ENCODE measurements at places on chromosomes 16 and 17. TPM values are rescaled to one million over a fixed set of nuclear protein-coding genes. Genes with fewer than 3 reads are reported as not detected.
A peak's percentile ranks its signal among the peaks of the same experiment; 100 is the strongest.

The ANKS4B gene
- total RNA-seq = 0.64 TPM

The GFAP gene
- 0.57 TPM for total RNA-seq

The RRAD gene
- 0.51 TPM for total RNA-seq

The KRT16 gene
- not detected for total RNA-seq

The FOXN1 gene
- total RNA-seq = 0.09 TPM

The FOXL1 gene
- total RNA-seq = 0.08 TPM

The SDK2 gene
- total RNA-seq = 0.25 TPM

The CFAP119 gene
- 3.6 TPM for total RNA-seq

The GID4 gene
- 5.2 TPM for total RNA-seq

The ARMC5 gene
- 2.5 TPM for total RNA-seq

GRCh38 chr16:4615384-4616046 is 827 bp upstream of the UBALD1 start:
- DNase-seq = no peak

- DNase-seq = no peak
Measured at GRCh38 chr16:89727406-89728120, 6.2 kb downstream of the ZNF276 start.

GRCh38 chr16:5354645-5355044 is 257.1 kb upstream of the EEF2KMT start:
- DNase-seq = no peak

DNA sequence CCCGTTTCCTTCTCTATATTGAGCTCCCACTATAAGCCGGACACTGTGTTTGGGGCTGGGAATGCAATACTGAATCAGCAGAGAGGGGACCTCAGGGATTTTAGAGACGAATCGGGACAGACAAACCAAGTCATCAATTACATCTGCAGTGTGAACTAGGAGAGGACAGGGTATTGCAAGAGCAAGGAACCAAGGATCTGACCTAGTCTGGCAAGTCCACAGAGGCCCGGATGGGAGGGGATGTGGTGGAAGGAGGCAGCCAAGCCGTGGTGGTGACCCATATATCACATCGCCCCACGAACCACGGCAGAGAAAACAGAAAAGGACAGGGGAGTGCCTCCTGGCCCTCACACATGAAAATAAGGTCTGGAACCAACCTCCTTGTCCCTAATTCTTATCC is 28.1 kb upstream of the NXPH3 start:
- DNase-seq = no peak

DNA sequence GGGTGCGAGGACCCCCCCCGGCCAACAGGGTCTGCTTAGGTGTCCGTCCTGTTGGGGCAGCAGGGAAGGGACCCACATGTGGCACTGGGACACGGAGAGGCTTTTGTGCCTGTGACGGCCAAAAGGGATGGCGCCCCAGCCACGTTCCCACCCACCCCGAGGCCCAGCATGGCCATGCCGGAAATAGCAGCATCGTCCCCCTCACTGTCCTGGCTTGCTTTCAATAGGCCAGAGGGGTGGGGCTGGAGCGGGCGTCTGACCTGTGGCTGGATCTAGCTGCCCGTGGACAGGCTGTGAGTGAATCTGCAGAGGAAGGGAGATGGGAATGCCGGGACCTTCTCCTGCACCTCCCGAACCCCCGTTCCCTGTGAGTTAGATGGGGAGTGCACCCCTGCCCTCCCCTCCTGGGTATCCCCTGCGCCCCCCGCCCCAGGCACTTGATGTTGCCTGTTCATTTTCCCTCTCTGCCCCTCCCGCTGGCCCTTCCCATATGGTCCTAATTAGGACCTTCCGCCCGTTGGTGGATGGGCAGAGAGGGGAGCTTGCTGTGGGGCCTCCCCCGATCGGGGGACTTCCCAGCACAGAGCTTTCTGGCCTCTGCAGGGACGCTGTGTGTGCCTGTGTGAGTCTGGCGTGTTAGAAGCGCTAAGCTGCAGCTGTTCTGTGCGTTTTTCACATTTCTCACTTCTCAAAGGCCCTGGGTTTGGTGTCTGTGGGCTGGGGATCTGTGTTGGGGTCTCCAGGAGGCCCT is 292.8 kb downstream of the SEC14L1 start:
- DNase-seq = peak; percentile 20

DNA sequence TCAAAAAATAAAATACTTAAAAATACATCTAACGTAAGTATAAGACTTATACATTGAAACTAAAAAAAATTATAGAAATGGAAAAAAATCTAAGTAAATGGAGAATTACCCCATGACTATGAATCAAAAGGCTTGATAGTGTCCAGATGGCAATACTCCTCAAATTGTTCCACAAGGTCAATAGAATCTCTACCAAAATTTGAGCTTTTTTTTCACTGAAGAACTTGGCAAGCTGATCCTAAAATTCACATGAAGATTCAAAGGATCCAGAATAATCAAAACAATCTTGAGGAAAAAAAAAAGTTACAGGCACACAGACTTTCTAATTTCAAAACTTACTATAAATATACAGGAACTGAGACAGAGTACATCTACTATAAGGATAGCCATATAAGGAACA is 448.4 kb upstream of the CDH11 start:
- no peak for DNase-seq

- DNase-seq = no peak
Measured at GRCh38 chr16:85987750-85988078, 88.8 kb downstream of the IRF8 start.

GRCh38 chr17:80978499-80979497 is 12.8 kb upstream of the CHMP6 start:
- no peak for DNase-seq

DNA sequence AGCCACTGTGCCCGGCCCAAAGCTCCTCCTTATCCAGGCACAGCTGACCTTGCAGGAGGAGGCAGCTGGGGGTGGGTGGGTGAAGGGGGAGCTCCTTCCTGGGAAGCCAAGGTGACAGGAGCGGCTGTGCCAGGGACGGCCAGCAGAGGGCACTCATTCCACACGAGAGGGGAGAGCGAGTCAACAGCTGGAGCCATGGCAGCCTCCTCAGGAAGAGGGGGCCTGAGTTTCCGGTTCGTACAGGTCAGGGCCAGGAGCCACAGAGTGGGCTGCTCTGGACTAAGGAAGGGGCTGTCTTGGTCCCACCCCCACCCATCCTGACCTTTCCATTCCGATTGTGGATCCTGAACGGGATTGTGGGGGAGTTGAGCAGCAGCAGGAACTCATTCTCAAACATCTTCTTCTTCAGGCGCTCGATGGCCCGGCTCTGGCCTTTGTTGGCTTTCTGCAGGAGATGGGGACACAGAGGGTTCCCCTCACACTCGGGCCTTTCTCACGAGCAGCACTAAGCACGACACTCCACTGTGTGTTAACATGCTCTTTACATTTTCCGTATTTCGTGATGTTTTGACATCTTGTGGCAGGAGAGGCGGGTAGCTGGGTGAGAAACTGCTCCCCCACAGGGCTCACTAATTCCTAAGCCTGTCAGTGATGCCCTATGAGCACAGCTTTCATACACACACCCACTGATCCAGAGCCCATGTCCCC is 61.6 kb downstream of the TIMM22 start:
- no peak for DNase-seq

DNA sequence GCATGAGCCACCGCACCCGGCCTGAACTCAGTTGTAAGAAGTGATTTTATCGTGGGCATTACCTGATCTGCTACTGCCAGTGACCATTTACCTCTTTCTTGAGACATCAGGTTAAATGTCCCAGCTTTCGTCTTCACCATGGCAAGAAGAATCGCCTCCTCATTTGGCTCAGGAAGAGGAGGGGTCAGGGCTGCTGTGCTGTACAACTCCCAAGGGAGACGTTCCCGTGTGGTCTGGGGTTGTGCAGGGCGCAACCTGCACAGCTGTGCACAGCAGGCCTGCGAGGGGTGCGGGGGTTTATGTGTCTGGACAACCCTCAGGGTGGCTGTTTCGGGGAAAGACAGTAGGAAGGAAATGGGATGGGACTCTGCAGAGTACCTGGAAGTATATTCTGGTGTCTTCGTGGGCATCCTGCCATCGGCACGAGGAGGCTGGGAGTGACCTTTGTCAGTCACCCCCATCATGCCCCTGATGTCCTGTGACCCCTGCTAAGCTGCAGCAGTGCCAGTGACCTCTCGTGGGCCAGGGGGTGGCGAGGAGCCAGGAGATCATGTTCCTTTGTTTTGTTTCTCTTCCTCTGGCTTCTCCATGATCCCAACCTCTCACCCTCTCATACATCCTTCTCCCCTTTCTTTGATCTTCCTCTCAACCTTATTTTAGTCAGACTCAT is 27.3 kb downstream of the CIBAR2 start:
- no peak for DNase-seq

GRCh38 chr17:77736199-77736585 is 222.3 kb upstream of the TNRC6C start:
- DNase-seq = no peak

DNA sequence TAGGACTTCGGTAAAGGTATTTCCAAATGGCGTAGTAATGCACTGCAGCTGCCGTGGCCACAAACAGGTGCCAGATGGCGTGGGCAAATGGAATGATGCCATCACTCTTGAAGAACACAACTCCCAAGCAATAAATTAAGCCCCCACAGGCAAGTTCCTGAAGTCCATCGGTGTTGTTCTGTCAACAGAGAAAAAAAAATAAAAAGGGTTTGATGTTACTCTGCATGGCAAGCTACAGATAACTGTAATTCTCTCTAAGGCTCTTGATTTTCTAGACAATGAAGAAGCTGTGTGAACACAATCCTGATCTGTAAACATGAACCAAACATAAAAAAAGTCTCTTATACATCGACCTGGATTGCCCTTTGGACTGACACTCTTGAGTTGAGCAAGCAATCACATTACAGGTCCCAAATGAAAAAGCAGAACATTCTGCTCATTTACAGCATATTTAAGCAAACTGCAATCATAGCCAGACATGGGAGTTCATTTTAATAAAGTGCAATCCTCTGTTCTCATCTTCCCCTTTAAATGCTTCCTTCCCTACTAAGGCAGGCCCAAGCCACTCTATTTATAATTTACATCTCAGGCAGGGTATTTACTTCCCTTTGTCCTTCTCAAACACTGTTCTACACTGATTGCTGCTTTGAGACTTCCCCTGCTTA is 27.1 kb downstream of the MMD start:
- DNase-seq = no peak

DNA sequence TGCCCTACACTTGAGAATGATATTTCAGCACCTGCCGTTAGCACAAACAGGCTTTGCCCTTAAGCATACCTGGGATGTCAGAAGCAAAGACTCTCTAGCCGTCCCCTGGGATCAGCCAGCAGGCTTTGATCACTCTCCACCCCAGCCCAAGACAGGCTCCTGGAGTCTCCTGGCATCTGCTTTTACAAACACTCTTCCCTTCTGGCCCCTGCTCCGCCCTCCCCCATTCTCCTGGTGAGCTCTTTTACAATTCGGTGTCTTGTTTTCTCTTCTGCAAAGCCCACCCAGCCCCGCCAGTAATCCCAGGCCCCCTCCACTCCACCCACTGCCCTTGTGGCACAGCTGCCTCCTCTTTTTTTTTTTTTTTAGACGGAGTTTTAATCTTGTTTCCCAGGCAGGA is 50.4 kb downstream of the KATNIP start:
- DNase-seq = no peak

DNA sequence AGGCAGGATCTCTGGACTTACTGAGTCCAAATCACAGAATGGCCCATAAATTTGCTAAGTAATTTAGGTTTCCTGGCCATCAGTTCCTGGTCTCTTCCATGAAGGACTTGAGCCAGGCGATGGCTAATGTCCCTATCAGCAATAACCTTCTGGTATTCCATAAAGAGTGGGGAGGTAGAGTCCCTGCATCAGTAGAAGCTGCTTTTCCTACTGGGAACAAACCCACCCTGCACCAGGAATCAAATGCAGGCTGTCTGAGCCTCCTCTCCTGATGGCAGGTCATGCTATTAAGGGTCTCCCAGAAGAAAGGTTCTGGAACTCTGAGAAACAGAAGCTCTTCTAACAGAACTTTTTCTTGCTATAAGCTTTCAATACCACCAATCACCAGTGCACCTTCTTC is 1.5 kb upstream of the HPR start:
- DNase-seq = no peak

GRCh38 chr17:37826497-37827430 is 81.9 kb upstream of the HNF1B start:
- DNase-seq = no peak

DNA sequence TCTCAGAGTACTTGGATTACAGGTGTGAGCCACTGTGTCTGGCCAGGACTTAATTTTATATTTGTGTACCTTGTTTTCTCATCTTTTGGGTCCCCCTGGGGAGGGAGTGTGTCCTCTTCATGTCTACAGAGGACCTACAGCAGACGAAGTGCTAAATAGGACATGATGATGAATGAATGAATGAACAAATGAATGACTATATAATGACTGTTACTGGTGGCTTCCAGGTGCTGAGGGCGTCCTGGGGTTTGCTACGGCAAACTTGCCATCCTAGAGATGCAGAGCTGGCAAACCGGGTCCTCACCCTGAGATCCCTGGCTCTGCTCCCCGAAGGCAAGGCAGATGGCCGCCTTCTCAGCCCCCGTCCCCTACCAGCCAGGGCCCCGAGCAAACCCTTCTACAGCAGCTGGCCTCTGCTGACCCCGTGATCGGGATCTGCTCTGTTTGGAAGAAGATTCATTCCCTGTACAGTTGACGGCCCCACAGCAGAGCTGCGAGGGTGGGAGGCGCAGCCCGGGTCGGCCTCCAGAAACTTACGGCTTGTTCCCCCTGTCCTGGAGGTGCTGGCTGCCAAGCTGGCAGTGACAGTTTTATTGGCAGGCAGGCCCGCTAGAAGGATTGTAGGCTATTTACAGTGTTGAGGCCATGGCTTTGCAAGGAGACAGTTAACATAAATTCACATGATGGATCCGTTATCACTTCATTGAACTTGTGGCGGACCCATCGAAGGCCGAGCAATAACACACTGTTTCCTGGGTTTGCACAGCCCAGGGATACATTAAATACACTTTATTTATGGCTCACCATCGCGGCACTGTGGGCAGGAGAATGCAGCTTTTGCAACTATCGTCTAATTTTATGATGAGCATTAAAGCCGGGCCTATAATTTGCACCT is 197.7 kb upstream of the GSE1 start:
- peak; percentile 47 for DNase-seq

GRCh38 chr16:47574091-47575054 is 113.2 kb downstream of the PHKB start:
- DNase-seq = no peak

- no peak for DNase-seq
Measured at GRCh38 chr17:8934346-8934745, 31.2 kb downstream of the PIK3R5 start.

GRCh38 chr16:87212026-87212425 is 105.2 kb downstream of the C16orf95 start:
- no peak for DNase-seq
